ENCODE measurements at places on chromosomes 11 and 22. TPM values are rescaled to one million over a fixed set of nuclear protein-coding genes. Genes with fewer than 3 reads are reported as not detected.

- DNase-seq, result peak; percentile 52
These were observed at the start of gene EHBP1L1 for GRCh38 chr11:65575568-65576231. TSS of gene EHBP1L1 (plus strand) at chr11:65576053. CDS start at chr11:65576303, 250 bp downstream.

DNA sequence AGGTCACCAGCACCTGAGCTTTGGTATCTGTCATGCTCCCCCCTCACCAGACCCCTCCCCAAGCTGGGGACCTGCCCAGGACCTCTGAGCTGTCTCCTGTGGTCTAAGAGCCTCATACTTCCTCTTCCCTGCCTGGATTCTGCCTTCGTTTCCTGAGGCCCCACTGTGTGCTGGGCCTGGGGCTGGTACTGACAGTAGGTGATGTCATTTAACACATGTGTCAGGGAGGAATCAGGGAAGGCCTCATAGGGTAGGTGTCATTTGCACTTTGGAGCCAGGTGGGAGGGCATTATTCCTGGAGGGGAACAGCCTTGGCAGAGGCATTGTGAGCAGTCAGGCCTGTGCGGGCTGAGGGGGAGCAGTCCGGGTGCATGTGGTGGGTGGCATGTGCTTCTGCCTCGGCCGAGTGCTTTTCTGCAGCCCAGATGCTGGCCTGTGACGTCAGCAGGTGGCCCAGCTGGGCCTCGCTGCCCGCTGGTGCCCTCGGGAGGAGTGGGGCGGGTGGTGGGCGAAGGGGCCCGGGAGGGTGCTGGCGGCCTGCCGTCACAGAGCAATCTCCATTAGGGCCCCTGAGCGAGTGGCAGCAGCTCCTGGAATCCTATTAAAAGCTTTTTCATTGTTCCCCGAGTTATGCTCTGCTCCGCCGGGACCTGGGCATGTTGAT, 9.1 kb downstream of the FLRT1 start:
- no peak for DNase-seq

- DNase-seq, result no peak
These were observed 50.4 kb upstream of the PRSS23 start for GRCh38 chr11:86749821-86750401.

DNA sequence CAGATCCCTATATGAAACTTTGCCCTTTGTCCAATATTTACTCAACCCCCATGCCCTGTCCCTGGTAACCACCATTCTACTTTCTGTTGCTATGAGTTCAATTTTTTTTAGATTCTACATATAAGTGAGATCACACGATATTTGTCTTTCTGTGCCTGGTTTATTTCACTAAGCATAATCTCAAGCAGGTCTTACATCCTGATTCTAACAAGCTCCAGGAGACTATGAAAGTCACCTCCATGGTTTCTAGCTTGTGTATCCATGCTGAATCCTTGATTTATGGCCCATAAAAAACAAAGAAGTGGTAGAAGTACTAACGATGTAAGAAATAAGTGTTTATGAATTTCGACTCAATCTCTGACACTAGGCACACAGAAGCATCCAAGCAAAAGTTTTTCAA, 68.0 kb downstream of the OR5AK2 start:
- no peak for DNase-seq

DNA sequence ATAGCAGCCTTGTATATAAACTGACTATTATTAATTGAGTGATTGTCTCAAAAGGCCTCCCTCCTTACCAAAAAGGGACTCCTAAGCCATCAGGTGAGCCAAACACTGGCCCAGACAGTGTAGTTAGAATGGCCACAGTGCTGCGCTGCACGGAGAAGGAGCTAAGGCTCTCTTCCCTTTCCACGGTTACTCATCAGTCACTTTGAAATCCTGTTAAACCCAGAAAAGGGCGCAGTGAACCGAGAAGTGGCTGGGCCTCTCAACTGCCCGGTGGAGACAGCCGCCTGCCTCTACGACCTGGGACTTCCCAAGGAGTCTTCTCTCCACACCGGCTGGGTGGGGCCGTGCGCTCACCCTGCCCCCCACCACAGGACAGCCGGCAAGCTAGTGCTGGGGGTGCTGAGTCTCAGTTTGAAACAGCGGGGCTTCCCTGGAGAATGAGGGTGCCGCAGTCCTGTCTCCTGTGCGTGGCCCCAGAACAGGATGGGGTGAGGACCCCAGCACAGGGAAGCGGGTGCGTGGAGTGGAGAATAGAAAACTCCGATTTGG, 1.3 kb downstream of the MYH9 start:
- no peak for DNase-seq

DNA sequence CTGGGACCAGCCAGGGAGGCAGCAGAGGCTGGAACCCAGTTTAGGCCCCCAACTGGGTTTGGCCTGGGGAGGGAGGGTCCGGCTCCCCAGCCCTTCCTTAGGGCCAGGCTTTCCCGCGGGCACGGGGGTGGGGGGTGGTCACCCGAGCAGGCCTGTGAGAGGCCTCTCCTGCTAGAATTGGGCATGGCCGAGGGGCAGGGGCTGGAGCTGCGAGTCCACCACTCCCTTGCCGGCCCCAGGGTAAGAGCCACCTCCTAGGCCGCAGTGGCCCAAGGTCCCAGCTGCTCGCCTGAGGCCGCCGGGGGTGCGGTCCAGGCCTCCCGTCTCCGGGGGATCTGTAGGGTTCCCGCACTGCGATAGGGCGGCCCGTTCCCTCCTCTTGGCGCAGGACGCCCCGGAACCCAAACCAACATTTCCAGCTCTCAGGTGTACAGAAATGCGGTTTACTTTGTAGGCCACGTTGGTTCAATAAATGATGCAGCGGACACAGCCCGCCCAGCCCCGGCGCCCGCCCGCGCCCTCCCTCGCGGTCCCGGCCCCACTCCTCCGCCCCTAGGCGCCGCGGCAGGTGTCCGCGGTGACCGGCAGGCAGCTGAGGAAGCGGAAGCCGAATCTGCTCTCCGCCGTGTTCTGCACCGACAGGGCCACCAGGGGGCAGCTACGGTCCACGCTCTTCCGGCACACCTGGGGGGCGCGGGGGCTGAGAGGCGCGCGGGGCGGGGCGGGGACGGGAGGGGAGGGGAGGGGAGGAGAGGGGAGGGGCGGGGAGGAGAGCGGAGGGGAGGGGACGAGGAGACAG, 5.9 kb downstream of the LMNTD2 start:
- peak; percentile 31 for DNase-seq

DNA sequence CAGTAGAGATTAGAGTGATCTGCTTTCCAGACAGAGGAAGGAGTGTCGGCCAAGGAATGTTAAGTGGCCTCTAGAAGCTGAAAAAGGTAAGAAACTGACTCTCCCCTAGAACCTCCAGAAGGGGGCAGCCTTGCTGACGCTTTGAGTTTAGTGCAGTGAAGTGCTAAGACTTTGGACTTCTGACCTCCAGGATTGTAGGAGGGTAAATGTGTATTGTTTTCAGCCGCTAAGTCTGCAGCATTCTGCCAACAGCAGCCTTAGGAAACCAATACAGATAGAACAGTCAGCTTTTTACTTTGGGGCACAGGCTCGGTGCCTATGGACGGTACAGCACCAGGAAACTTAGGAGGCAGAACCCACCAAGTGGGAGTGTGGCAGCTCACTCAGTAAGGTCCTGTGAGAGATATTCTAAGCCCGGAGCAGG, 3.6 kb upstream of the TBC1D22A start:
- peak; percentile 57 for DNase-seq

DNA sequence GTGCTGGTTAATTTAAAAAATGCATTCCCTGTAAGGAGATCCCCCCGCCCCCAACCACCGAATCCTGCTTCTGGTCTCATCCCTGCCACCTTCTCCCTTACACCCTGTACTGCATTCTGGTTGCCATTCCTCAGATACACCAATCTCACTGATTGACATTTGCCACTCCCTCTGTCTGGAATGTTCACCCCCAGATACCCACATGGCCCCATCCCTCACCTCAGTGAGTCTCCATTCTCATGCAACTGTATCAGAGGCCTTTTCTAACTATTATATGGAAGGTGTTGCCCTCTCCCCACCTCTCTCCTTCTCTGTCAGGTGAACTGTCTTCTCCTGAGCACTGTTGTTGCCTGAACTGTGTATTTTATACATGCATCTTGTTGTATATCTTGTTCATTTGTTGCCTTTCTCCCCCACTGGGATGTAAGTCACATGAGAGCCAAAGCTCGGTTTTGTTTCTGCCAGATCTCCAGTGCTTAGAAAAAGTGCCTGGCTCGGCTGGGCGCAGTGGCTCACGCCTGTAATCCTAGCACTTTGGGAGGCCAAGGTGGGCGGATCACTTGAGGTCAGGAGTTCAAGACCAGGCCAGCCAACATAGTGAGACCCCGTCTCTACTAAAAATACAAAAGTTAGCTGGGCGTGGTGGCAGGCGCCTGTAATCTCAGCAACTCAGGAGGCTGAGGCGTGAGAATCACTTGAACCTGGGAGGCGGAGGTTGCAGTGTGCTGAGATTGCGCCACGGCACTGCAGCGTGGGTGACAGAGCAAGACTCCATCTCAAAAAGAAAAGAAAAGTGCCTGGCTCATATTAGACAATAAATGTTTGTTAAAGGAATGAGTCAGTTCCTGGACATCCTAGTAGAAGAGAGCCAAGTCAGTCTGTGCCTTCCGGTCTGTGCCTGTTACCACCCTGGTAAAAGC, 61.0 kb downstream of the TNRC6B start:
- peak; percentile 92 for DNase-seq

GRCh38 chr11:111155021-111155420, 90.5 kb upstream of the POU2AF2 start:
- DNase-seq, result no peak

DNA sequence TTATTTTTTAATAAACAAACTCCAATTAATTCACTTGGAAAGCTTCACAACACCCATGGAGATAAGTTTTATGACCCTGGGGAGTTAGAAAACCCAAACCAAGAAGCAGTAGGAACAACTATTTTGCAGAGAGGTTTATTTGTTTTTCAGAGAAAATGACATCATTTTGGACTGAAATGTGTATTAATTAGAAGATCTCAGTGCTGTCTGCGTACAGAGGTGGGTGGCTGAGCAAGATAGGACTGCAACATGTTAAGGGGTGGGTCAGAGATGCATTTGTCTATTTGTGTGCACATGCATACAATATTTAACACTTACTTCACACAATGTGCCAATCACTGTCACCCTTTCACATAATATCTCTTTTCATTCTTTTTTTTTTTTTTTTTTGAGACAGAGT, 1.1 kb downstream of the SCGB1A1 start:
- DNase-seq, result no peak

- DNase-seq, result peak; percentile 18
These were observed 50.7 kb downstream of the RRAS2 start for GRCh38 chr11:14308114-14308896.

DNA sequence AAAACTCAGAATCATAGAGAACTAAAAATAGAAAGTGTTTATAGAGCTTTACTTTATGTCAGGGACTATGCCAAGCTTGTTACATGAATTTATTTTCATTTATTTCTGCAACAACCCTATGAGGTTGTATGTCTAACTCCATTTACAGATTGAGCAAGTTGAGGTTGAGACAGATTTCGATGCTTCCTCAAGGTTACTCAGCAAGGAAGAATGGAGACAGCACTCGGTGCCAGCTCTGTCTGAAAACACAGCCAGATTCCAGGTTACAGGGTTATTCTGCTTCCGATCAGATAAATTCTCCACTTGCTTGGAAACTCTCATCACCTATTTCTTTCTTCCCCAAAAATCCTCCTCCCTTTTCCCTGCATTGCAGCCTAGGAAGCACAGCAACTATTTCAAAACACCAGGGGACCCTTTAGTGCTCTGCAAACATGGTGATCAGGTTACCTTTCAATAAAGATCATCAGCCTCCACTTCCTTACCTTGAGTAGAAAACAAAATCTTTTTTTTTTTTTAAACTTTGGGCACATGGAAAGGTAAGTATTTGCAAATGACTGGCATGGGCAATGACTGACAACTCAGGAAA, 7.0 kb downstream of the MMP3 start:
- DNase-seq, result peak; percentile 23

GRCh38 chr11:110355011-110355744, 58.8 kb upstream of the RDX start:
- DNase-seq, result no peak

PIH1D2 gene
- 1.3 TPM for total RNA-seq

RGL4 gene
- not detected for total RNA-seq

FADS3 gene
- 65.3 TPM for total RNA-seq
